ENCODE measurements at places on chromosomes 5 and 9. TPM values are rescaled to one million over a fixed set of nuclear protein-coding genes. Genes with fewer than 3 reads are reported as not detected.

ANXA1 gene
- total RNA-seq = 364 TPM

PDE6A gene
- not detected for total RNA-seq

SGCD gene
- 15.4 TPM for total RNA-seq

PCDHB5 gene
- total RNA-seq = 6.4 TPM

DNA sequence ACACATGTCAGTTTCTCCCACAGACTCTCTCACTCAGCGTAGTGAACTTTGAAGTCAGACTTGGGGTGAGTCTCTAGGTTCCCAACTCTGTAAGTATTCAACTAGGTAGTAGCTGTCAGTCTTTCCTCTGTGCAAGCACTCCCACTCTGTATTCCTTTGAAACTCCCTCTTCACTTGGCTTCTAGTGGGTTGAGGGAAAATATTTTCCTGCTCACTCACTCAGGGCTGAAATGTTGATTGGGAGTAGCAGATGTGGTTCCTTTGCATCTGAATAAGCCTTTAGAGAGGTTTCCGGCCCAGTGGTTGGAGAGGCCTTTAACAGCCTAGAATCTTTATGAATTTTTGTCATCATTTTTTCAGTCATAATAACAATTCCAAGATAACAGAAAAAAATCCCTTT, 18.1 kb upstream of the ARRDC3 start:
- H3K36me3 ChIP-seq = no peaks in the 10 kb centered on the region
- no peak overlapping the region for H3K27ac ChIP-seq
- no peak for DNase-seq
- no peak overlapping the region for H3K4me3 ChIP-seq

- no peak overlapping the region for H3K4me3 ChIP-seq
- no peaks in the 10 kb centered on the region for H3K27me3 ChIP-seq
- no peaks in the 10 kb centered on the region for H3K4me1 ChIP-seq
Measured at GRCh38 chr5:149028984-149029383, 33.9 kb downstream of the SH3TC2 start.

DNA sequence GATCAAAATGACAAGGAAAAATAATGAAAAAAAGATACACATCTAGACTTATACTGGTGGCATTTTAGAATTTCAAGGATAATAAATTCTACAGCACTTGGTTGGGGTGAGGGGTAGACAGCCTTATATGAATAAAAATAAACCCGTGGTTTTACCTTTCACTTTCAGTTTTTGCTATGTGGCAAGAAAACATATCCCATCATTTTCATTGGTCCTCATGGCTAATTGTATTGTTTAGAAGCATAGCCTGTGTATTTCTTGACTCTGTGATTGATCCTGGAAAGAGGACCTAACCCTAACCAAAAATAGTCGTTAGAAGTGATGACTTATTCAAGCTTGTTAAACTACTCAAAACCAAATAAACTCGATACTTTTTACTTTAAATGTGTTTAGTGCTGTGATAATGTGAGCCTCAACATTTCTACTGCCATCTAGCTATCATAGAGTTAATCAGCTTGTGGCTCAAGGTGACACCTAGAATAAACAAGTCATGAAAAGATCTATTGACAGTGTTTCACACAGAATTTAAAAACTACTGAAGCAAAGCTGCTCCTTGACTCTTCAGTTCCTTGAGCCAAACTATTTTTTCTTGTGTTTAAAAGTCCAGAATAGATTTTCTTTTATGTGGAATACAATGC, 153.3 kb upstream of the IZUMO3 start:
- H3K4me3 ChIP-seq = no peak overlapping the region
- H3K4me1 ChIP-seq = no peaks in the 10 kb centered on the region
- no peaks in the 10 kb centered on the region for H3K27me3 ChIP-seq
- DNase-seq = no peak

- no peak overlapping the region for H3K27ac ChIP-seq
- H3K4me3 ChIP-seq = no peak overlapping the region
- H3K27me3 ChIP-seq = no peaks in the 10 kb centered on the region
- no peak for DNase-seq
- H3K4me1 ChIP-seq = no peaks in the 10 kb centered on the region
Measured at GRCh38 chr9:7246917-7247522, 489.2 kb downstream of the KDM4C start.

GRCh38 chr5:54644226-54644625, 126.7 kb downstream of the SNX18 start:
- H3K4me3 ChIP-seq = no peak overlapping the region
- H3K27me3 ChIP-seq = no peaks in the 10 kb centered on the region
- H3K4me1 ChIP-seq = no peaks in the 10 kb centered on the region
- DNase-seq = no peak

DNA sequence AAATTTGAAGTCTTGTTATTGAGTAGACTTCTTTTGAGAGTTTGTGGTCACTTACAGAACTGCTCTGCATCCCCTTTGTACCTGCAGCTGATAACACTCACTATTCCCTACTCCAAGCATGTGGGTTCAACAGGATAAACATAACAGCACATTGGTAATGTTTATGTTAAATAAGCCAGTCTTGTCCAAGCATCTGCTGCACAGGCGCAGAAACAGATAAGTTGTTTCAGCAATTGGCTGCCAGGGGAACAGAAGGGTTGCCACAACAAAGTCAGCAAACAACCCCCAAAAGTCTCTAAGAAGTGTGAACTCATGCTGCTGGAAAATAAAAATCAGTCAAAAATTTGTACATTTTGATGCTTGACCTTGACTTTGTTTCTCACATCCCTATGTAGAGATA, 174.6 kb downstream of the GDNF start:
- H3K4me3 ChIP-seq = no peak overlapping the region
- H3K4me1 ChIP-seq = no peaks in the 10 kb centered on the region
- no peak overlapping the region for H3K27ac ChIP-seq
